ENCODE measurements at places on chromosomes 4 and X. TPM values are rescaled to one million over a fixed set of nuclear protein-coding genes. Genes with fewer than 3 reads are reported as not detected.
A peak's percentile ranks its signal among the peaks of the same experiment; 100 is the strongest.

DNA sequence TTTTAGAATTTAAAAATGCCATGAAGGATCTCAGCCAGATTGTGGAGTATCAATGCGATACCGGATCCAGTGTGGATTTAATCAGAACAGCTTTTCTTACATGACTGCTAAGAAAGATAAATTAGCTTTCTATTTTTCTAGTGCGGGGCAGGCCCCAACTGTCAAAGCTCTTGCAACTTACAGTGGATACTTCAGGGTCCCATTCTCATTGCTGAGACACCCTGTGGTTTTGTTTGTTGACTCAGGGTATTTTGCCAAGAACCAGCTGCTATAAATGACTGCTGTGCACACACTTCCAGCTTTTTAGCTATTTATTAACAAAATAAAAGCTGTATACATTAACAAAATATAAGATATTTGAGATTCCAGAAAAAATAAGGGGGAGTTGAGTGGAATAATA lies 166.4 kb downstream of the DCLK2 start:
- no peak overlapping the region for H3K27ac ChIP-seq
- H3K4me1 ChIP-seq, result peaks cover 4% of the 10 kb centered on the region
- H3K36me3 ChIP-seq, result no peaks in the 10 kb centered on the region
- no peak for DNase-seq

CT55 gene
- not detected for total RNA-seq

SLC4A4 gene
- total RNA-seq, result 0.81 TPM

DNA sequence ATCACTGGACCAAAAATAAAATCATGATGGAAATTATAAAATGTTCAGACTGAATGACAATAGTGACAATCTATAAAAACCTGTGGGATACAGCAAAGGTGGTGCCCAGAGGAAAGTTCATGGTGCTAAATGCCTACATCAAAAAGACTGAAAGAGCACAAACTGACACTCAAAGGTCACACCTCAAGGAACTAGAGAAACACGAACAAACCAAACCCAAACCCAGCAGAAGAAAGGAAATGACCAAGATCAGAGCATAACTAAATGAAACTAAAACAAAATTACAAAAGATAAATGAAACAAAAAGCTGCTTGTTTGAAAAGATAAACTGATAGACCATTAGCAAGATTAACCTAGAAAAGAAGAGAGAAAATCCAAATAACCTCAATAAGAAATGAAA lies 78.7 kb downstream of the ANAPC10 start:
- H3K4me3 ChIP-seq, result peak overlapping the region; percentile 8
- H3K4me1 ChIP-seq, result peaks cover 22% of the 10 kb centered on the region
- peak overlapping the region; percentile 67 for H3K27ac ChIP-seq
- no peak for DNase-seq
- H3K36me3 ChIP-seq, result peaks cover 2% of the 10 kb centered on the region

MED14 gene
- total RNA-seq, result 47.5 TPM

GRCh38 chrX:118706681-118707080 lies 20.7 kb upstream of the IL13RA1 start:
- DNase-seq, result no peak
- H3K27me3 ChIP-seq, result no peaks in the 10 kb centered on the region
- peaks cover 2% of the 10 kb centered on the region for H3K4me1 ChIP-seq
- no peak overlapping the region for H3K4me3 ChIP-seq
- H3K36me3 ChIP-seq, result no peaks in the 10 kb centered on the region

DNA sequence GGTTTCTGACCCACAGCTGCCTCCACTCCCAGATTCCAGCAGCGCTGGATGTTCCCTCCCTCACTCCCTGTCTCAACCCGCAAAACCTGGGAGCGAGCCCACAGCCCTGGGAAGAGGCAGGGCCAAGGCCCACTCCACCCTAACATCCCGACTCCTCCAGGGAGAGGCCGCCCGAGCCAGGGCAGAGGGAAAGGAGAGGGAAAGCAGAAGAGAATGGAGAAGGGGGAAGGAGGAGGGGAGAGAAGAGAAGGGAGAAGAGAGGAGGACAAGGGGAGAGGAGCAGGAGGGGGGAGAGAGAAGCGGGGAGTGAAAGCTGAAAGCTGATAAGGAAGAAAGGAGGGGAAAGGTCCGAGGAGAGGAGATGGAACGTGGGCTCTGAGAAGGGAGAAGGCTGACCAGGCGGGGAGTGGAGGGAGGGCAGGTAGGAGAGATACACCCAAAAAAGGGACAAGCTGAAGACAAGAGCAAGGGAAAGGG lies 120.2 kb upstream of the PJA1 start:
- no peaks in the 10 kb centered on the region for H3K4me1 ChIP-seq
- DNase-seq, result no peak
- H3K36me3 ChIP-seq, result no peaks in the 10 kb centered on the region
- peak overlapping the region; percentile 29 for H3K27ac ChIP-seq
- no peaks in the 10 kb centered on the region for H3K27me3 ChIP-seq

PLP1 gene
- not detected for total RNA-seq
